M059J (cell line): ENCODE measurements at places on chromosomes 5 and 9.
A peak's percentile ranks its signal among the peaks of the same experiment; 100 is the strongest.

GRCh38 chr9:92522983-92523970, 12.5 kb downstream of the ECM2 start:
- DNase-seq: peak; percentile 49

- DNase-seq: no peak
These were observed 7.8 kb upstream of the BOD1 start for GRCh38 chr5:173624282-173624681.

DNA sequence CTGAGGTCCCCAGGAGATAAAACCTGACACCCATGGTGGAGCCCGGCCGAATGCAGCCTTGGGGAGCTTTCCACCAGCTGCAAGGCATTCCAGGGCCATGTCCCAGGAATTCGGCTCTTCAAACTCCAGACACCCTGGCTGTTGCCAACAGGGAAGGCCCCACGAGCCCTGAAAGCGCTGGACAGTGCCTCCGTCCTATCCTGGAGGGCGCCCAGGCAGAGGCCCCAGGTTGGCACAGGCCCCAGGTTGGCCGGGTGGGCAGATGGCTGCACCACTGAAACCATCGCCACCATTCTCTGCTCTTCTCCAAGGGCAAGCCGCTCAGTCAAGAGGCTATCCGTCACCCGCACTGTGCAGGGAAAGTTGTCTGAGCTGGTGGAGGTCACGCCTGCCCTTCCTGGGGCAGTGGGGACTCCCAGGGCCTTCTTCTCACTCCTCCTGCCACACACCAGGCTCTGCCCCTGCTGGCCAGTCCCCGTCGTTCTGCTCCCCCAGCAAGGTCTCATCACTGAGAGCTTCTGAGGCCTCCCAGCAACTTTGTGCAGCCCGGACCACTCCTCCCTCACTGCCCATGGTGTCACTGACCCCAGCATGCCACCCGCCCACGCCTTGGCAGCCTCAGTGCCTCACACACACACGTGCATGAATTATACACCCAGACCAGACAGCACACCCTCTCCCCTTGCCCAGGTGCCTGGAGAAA, 21.2 kb downstream of the SLC6A3 start:
- no peak for DNase-seq

GRCh38 chr5:36156121-36156601, 4.2 kb downstream of the SKP2 start:
- DNase-seq: no peak

DNA sequence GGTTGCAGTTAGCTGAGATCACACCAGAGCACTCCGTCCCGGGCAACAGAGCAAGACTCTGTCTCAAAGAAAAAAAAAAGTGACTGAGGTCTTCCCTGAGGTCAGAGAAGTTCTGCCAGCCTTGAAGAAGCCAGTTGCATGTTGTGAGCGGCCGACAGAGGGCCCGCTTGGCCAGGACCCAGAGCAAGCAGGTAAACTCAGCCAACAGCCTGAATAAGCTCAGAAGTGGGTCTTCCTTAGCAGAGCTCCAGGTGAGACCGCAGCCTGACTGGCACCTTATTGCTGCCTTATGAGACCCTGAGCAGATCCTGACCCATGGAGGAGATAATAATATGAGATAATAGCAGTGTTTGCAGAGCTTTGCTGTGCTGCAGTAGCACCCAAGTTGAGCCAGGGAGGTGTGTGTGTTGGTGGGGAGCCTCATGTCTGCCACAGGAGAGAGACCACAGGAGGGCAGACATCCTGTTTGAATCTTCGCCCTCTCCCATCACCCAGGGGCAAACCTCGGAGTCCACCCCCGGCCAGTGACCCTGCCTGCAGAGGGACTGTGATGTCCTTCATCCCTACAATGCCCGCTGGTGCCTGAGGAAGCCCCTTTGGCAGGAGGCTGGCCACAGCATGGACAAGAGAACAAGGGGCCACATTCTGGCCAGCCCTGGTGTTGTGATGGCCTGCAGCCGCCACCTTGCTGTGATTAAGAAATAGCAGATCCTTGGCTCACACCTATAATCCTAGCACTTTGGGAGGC, 10.8 kb upstream of the BARX1 start:
- DNase-seq: no peak

GRCh38 chr9:79621916-79622575, 50.3 kb downstream of the TLE4 start:
- no peak for DNase-seq

- DNase-seq: no peak
These were observed 831 bp downstream of the KLHL3 start for GRCh38 chr5:137734962-137735554.
